ENCODE measurements at places on chromosomes 4 and X.

DNA sequence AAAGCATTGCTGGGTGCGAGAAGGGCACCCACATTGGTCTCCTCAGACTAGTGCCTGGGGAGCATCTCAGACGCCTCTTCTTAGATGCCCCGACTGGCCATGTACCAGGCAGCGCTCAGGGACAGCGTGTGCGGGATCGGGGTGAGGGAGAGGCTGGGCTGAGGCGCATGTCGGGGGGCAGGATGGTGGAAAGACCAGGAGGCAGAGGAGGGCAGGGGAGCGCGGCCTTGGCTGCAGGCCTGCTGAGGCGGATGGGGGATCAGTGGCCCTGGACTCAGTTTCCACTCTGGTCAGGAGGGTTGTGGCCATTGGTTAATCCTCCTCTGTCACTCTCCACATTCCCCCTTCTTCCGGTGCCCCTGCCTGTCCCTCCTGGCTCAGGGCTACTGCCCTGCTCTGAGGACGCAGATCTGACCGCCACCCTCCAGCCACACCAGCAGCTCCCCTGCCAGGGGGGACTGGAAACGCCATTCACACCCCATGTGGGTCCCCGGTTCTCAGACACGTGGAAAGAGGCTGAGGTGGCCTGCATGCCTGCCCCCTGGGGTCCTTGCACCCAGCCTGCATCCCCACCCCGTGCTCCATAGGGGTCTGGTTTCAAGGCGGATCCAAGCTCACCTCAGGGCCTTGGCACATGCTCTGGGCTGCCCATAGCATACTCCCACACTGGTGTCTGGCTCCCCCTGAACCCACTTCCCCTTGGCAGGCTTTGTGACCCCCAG, 105.9 kb downstream of the CPZ start:
- H3K4me1 ChIP-seq = no peaks in the 10 kb centered on the region
- no peaks in the 10 kb centered on the region for H3K36me3 ChIP-seq
- H3K4me3 ChIP-seq = no peak overlapping the region
- H3K27me3 ChIP-seq = no peaks in the 10 kb centered on the region
- DNase-seq = peak; percentile 58

DNA sequence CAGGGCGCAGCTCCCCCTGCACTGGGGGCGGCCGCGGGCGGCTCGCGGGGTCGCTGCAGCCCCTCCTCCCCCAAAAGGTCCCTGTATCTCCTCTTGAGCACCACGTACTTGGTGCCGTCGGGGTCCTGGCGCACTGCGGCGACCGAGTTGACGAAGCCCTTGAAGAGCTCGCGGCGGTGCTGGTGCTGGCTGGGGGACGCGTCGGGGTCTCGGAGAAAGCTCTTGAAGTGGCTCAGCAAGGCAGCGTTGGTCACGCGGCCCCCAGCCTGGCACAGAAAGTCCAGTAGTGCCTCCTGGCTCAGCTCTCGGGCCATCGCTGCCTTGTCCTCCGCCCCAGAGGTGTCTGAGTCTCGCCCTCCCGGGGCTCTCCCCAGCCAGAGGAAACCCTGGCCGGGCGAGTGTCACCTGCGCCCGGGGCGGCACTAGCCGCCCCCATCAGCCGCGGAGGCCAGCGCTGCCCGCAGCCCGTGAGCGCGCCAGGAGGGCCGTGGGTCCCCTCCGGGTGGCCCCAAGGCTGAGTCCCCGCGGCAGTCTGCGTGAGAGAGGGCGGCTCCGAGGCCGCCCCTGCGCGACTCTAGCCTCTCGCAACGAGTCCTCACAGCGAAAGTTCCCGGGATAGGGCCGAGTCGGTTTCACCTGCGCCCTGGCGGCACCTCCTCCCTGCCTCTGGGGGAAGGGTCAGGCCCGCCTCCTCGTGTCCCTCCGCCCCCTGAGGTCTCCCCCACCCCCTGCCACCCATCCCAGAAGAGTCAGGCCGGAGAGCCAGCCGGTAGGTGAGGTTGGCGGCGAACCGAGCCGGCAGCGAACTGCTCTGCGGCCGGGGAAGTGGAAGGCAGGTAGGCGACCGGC, at the start of gene SOWAHB:
Gene SOWAHB (minus strand): TSS at position 609 of the 849 bp plus-strand sequence. CDS start 295 bp downstream, at position 314.
- H3K4me3 ChIP-seq = peak within 1 kb of the TSS; percentile 50
- H3K27me3 ChIP-seq = no peaks in the 10 kb centered on the region
- peak within 1 kb of the TSS; percentile 47 for H3K27ac ChIP-seq
- peaks cover 6% of the 10 kb centered on the region for H3K4me1 ChIP-seq

DNA sequence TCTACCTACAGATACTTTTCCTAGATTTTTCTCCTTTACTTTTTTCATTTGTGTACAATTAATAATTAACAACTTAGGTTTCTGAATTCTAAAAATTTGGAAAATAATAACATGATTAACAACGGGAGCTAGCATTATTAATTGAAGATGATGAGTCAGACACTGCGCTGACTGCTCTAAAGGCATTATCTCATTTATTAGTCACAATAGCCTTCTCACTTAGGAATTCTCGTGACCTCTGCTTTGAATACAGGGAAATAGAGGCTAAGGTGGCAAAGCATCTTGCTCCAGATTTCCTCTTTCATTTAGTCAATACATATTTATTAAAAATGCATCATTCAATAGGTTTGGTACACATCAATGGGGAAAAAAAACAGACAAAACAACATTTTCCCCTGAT, 441.3 kb downstream of the PCDH18 start:
- no peaks in the 10 kb centered on the region for H3K27me3 ChIP-seq
- H3K4me1 ChIP-seq = no peaks in the 10 kb centered on the region
- no peak overlapping the region for H3K4me3 ChIP-seq
- H3K36me3 ChIP-seq = no peaks in the 10 kb centered on the region
- H3K27ac ChIP-seq = no peak overlapping the region

DNA sequence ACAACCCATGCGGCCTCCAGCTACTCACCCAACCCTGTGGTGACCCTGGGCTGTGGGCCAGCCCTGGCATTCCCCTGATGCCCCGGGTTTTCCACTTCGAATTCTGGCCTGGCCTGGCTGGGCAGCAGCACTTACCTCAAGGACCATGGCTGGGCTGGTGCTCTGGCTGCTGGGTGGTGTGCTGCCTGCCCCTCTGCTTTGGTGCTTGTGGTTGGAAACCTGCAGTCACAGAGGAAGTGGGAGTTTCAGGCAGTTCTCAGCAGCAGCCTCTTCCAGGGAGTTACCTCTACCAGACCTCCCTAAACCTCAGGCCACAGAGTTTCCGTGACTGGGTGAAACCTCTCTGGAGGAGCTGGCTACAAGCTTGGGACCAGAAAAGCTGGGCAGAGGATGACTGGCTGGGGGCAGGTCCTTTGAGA, at the start of gene CXCR3:
Gene CXCR3 (minus strand): TSS at position 209 of the 419 bp plus-strand sequence. CDS start 62 bp downstream, at position 147.
- H3K27me3 ChIP-seq = no peaks in the 10 kb centered on the region
- peaks cover 9% of the 10 kb centered on the region for H3K4me1 ChIP-seq
- no peak within 1 kb of the TSS for H3K27ac ChIP-seq
- H3K36me3 ChIP-seq = peaks cover 10% of the 10 kb centered on the region
- DNase-seq = no peak

- peak overlapping the region; percentile 61 for H3K4me3 ChIP-seq
- peaks cover 3% of the 10 kb centered on the region for H3K27me3 ChIP-seq
- no peak for DNase-seq
These were observed 579 bp downstream of the IL3RA start for GRCh38 chrX:1336948-1337779.

DNA sequence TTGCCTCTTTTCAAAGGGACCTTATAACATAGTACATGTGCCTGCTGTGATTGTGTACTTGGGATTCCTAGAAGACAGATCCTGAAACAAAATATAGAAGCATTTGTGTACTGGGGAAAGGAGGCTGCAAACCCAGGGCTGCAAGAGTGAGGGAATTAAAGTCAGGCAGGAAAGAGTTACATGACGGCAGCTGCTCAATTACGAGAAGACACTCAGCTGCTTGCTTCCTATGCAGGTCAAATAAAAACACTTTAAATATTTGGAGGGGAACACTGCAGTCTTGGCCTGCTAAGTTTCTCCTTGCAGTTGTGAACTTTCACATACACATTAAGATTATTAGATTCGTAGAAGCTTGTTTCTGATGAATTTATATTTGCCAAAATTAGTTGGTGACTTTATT, 191.9 kb upstream of the CXCL13 start:
- no peak for DNase-seq
- H3K36me3 ChIP-seq = no peaks in the 10 kb centered on the region
- no peaks in the 10 kb centered on the region for H3K4me1 ChIP-seq
- no peak overlapping the region for H3K27ac ChIP-seq

- H3K4me1 ChIP-seq = peaks cover 13% of the 10 kb centered on the region
- H3K36me3 ChIP-seq = no peaks in the 10 kb centered on the region
- H3K27me3 ChIP-seq = no peaks in the 10 kb centered on the region
- peak overlapping the region; percentile 92 for H3K4me3 ChIP-seq
These were observed 859 bp downstream of the SMARCA1 start for GRCh38 chrX:129522184-129523078.

Data from tibial artery (tissue), 4 donors.